ENCODE measurements at places on chromosomes 1 and 21.

GRCh38 chr21:17370263-17370662 is 142.6 kb upstream of the CXADR start:
- no peak for DNase-seq

GRCh38 chr1:186654741-186655140 is 25.5 kb downstream of the PTGS2 start:
- DNase-seq, result no peak

DNA sequence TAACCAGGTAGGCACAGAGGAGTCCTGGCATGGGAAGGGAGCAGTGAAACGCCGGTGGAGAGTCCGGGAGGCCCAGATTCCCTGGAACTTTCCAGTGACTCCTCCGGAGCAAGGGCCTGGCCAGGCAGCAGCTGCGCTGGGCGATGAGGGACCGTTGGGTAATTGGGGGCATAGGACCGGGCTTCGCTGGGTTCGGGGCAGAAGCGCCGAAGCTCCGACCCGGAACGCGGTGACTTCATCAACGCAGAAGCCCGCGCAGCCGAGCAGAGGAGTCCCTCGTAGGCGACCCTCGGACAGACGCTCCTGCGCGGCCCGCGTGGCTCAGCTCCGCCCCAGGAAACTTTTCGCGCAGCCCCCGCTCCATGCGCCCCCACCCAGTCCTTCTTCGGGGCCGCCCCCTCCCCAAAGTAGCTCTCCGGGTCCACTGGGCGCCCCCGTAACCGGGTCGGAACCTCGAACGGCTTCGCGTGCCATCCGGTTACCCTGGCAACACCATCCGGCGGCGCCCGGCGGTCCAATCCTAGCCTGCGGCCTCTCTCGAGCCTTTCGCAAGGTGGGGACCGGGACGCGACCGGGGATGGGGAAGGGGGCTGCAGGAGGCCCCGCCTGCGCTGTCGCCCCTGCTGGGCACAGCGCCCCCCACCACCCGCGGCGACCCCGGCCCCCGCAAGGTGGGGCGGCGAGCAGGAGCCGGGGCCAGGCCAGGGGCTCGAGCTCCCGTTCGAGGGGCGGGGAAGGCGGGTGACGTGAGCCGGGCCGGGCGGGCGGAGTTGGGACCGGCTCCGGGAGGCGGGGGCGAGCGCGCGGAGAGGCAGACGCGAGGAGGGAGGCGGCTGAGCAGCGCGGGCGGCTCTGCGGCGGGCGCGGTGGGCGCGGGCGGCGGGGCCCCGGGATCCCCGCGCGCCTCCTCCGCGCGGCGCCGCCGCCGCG is at the start of gene AJAP1:
TSS of gene AJAP1 (plus strand) at position 814 of the 930 bp plus-strand sequence. CDS start 817 bp downstream, outside the sequence.
- DNase-seq, result no peak

GRCh38 chr1:162680419-162681121 is 48.3 kb downstream of the DDR2 start:
- no peak for DNase-seq

DNA sequence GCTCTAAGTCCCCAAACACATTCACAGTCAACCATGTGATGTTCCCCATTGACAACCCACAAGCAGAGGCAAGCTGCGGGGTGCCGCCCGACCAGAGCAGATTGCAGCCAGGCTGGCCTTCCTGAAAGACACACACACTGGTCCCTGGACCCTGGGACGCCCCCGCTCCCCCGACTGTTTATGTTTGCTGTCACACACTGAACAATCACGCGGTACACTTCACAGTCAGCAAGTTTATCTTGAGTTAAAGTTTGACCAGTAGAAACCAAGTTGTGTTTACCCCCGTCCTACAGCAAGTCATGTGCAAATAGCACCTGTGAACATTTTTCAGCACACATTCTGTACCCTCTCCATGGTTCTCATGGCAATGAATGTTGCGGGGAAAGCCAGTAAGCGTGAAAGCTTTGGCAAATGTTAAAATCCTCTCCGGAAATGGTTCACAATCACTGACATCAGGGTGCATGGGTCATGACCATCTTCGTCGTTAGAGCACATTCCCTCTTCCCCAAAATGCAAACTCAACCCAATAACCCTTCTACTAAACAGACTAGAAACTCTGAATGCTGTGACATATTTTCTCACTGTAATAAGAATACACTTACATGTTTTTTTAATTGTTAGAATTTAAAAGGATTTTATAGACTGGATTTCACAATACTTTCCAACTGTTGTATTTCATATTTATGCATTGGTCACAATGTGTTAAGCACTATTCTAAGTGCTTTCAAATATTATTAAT is 33.3 kb upstream of the IRF2BP2 start:
- no peak for DNase-seq

DNA sequence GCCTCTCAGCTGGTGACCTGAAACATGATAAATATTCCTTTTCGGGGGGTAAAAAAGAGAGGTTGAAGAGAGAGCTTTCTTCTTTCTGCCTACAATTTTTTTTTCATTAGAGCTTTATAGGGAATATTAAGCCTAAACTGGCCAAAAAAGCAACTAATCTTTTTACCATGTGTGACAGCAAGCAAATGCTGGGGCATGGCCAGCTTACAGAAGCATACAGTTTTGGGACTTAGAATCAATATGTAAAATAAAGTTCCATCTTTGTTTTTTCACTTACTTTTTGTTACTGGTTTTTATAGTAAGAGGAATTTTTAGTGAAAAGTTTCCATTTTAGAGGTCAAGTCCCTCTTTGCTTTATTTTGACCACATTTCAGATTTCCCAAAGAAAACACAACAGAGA is 301.2 kb upstream of the DEPDC1 start:
- DNase-seq, result no peak

- no peak for DNase-seq
Observed at GRCh38 chr1:21617126-21617738, 51.9 kb downstream of the RAP1GAP start.

- DNase-seq, result no peak
Observed at GRCh38 chr1:209704584-209704983, at the start of gene HSD11B1. HSD11B1 (plus strand) TSS chr1:209704846; CDS start chr1:209704943, 97 bp downstream.

DNA sequence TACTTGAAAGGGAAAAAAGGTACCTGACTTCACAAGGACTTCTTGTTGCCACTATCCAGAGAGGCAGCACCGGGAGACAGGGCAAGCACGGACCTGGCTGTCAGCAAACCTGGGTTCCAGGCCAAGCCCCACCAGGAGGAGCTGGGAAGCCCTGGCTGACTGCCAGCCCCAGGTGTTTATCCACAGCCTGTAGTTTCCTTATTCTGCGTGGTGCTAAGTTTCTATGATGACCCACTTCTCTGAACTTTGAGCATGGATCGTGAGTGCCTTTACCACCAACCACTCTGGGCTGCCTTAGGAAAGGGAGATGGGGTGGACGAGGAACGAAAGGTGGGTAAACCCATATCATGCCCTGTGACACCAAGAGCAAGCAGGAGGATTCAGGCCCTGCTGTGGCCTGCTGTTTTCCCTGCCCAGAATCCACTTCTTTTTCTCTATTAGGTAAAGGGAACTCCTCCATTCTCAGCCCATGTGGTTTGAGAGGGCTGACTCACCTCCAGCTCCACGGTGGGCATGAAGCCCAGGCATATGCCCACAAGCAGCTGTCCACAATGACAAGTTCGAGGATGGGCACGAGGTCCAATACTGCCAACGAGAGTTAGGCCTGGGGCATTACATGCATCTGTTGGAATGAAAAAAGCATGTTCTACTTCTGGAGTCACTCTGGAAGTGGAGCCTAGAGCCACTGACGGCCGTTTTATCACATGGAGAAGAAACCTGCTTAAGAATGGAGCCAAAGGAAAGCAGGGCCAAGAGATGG is 20.3 kb downstream of the TSPAN2 start:
- DNase-seq, result peak; percentile 30

DNA sequence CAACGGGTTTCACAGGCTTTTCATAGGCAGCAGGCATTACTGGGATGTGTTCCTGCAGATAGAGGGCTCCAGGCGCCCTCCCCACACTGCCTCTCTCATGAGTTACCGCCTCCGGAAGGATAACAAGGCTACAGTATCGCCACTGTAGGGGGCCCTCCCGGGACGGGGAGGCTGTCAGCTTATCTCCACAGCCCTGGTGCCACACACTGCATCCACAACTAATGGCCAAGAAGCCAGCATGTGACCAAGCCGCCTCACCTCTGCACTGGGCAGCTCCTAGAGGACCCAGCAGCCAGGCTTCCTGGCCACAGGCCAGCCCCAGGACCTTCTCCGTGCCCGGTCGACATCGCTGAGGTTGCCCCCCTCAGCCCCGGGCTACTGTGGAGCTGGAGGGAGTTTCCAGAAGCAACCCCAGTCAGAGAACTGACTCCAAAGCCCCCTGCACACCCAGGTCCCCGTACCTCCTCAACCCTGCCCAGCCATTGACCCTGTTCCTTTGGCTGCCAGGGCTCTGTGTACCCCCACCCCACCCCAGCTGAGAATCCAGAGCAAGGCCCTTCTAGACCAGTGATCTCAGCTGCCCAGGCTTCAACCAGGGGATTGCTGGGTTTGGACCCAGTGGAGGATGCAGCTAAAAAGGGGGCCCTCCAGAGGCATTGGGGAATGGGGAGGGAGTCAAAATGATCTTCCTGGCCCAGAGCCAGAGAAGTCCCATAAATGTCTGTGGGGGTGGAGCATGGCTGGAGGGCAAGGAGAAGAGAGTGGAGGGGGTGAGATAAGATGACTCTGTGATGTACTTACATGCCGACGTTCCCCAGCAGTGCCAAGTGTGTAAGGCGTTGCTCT is 45.0 kb downstream of the NEK2 start:
- no peak for DNase-seq

- no peak for DNase-seq
Observed at GRCh38 chr1:109025694-109026093, 16.2 kb downstream of the WDR47 start.
